HuH-7 (cell line): ENCODE measurements at places on chromosomes 3 and 15.
A peak's percentile ranks its signal among the peaks of the same experiment; 100 is the strongest.

DNA sequence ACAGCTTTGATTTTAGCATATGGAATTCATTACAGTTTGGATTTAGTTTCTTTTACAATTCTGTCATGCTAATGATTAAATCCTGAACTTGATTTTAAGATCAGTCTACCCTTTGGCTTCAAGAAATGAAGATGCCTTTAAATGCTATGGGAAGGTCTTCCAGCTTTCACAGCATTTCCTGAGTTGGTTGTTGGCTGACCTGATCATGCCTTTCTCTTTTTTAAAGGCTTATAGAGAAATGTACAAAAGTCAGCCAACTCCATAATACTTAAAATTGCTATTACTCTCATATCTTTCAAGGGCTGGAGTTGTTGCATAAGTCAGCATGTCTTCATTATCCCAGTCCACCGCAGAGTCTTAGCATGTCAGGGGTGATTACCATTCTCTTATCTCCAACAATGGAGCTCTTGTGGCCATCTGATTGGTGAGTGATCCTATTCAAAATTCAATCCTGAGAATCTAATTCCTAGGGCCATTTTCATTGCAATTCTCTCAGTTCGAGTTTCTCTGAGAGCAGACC lies 123.8 kb downstream of the GMNC start:
- DNase-seq: no peak

GRCh38 chr15:89399238-89400115 lies 64.9 kb upstream of the POLG start:
- DNase-seq: peak; percentile 83

- no peak for DNase-seq
Measured at GRCh38 chr15:33005582-33005981, 188.9 kb downstream of the FMN1 start.

DNA sequence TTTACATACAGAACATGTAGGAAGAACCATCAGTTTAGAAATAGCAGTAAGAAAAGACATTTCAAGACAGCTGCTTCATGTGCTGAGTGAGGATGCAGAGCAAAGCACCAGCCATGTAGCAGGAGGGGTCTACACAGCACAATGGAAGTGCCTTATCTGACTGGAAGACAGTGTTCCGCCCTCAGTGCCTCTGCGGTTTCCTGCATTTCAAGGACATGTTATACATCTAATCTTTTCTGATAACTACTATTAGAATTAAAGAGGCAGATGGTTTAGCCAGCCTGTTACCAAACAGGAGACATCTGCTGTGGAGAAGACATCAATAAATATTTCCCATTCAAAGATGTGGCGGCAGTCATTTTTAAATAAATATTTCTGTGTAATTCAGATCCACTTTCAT lies 10.6 kb downstream of the LSG1 start:
- no peak for DNase-seq

GRCh38 chr15:42184296-42184695 lies 23.8 kb downstream of the VPS39 start:
- no peak for DNase-seq

DNA sequence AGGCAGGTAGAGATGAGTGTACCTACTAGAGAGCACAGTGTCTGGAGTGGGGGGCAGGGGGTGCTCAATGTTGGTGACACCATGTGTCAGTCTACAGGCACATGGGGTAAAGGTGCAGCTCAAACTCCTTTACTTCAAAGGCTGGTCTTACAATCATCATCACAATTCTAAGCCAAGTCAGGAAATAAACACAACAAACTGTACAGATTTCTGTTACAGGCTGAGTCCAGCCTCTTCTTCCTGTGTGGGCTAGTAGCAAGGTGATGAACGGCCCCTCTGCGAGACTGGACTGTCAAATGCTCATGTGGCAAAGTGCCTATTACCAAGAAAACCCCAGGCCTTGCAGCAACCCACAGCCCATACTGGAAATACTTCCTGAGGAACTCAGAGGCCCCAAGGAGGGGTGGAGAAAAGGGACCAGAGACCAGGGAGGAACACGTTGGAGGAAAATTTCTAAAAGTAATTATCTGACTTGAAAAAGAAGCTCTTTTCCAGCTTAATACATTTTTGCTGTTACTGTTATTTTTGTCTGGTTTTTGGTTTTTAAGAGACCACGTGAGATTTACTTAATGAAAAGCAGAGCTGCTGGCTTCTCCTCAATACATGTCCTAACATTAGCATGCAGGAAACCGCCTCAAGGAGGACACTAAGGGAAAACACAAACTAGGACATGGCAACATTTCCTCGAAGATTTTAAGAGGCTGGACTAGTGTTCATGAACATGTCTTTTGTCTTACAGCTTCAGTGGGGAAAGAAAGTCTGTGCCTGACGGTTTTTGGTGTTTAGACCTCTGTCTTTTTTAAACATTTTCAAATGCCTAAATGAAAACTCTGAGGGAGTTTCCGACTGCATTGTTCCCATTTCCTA lies 29.5 kb downstream of the TBC1D2B start:
- no peak for DNase-seq

GRCh38 chr3:98521897-98522543 lies 682 bp downstream of the CLDND1 start:
- peak; percentile 41 for DNase-seq
